ENCODE measurements at places on chromosomes 2 and 18.
A peak's percentile ranks its signal among the peaks of the same experiment; 100 is the strongest.

GRCh38 chr2:102271844-102272243, 39.5 kb upstream of the IL1RL1 start:
- DNase-seq = no peak

DNA sequence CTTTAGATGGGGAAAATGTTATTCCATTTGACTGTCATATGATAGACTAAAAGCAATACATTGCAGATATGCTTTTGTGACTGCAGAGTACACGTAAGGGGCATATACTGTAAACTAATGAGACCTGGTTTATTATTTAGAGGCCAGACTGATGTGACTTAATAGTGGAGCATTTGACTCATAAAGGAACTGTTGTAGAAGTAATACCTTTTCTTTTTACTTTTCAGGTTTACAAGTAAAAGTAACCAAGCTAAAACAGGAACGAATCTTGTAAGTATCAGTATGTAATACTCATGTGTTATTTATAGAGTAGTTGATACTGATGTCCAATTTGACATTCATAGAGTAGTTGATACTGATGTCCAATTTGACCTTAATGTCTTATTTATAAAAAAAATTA, 13.1 kb downstream of the RBBP8 start:
- no peak for DNase-seq

GRCh38 chr2:120253021-120253882, 600 bp downstream of the RALB start:
- peak; percentile 41 for DNase-seq

- DNase-seq = no peak
These were observed 64.9 kb upstream of the ZCCHC2 start for GRCh38 chr18:62457877-62458276.

DNA sequence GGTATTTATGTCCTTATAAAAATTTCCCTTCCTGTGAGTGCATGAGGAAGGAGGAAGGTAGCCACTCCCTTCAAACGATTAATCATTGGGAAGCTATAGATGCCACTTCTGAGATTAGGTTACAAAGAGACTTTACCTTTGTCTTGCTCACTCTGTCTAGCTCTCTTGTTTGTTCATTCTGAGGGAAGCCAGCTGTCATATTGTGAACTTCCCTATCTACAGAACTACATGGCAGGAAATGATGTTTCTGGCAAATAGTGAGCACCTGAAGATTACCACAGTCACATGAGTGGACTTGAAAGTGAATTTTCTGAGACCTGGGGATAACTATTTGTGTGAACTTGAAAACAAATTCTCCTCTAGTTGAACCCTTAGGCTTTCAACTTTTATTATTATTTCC, 776.8 kb downstream of the CCDC85A start:
- no peak for DNase-seq
